ENCODE measurements at places on chromosomes 16 and 17. TPM values are rescaled to one million over a fixed set of nuclear protein-coding genes. Genes with fewer than 3 reads are reported as not detected.

Gene HEXIM2
- 5.0 TPM for total RNA-seq

Gene FHOD1
- total RNA-seq, result 134 TPM

Gene HCRT
- not detected for total RNA-seq

Gene RASL10B
- total RNA-seq, result 0.15 TPM

Gene NPIPB13
- 2.7 TPM for total RNA-seq

Gene CIITA
- 176 TPM for total RNA-seq

Gene AANAT
- total RNA-seq, result not detected

Gene ITGAX
- 330 TPM for total RNA-seq

DNA sequence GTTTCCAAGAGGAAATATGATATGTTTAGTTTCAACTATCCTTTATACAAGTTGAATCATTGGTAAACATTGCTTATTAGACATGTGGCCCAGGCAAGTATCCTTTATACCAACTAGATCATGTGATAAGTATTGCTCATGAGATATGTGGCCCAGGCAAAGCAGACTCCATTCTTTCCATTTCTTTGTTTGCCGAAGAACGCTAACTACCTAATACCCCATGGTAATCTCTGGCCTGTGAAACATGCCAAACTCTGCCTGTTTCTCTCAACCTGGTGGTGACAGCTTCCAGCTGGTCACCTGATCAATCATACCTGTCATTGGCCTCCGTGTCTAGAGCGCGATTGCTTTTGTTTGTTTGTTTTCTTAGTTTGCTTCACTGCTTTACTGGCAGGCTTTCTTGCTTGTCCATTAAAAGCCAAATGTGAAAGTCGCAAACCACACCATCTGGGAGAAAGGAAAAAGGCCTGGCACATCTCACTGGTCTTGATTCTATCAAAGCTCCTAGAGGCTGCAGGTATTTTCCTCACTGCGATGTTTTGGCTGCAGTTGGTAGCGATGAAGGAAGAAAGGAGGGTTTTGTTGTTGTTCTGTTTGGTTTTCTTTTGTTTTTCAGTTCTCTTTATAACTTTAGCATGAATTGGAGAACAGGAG, 686.2 kb downstream of the KCNJ2 start:
- no peak overlapping the region for H3K4me3 ChIP-seq
- DNase-seq, result no peak
- H3K4me1 ChIP-seq, result no peaks in the 10 kb centered on the region
- no peaks in the 10 kb centered on the region for H3K36me3 ChIP-seq
- no peak overlapping the region for H3K27ac ChIP-seq

DNA sequence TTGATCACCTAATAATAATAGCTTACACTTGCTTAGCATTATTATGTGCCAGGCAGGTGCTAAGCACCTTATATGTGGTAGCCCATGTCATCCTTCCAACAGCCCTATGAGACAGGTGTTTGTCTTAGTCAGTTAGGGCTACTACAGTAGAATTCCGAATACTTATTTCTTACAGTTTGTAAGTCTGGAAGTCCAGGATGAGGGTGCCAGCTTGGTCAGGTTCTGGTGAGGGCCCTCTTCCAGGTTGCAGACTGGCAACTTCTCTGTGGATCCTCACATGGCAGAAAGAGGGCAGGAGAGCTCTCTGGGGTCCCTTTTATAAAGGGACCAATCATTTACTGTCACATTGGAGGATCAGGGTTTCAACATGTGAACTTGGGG, 19.6 kb upstream of the MYH10 start:
- H3K4me1 ChIP-seq, result no peaks in the 10 kb centered on the region
- H3K36me3 ChIP-seq, result no peaks in the 10 kb centered on the region
- no peaks in the 10 kb centered on the region for H3K27me3 ChIP-seq
- no peak overlapping the region for H3K27ac ChIP-seq
- DNase-seq, result no peak
- H3K4me3 ChIP-seq, result no peak overlapping the region

- H3K4me3 ChIP-seq, result no peak overlapping the region
- no peak overlapping the region for H3K27ac ChIP-seq
- H3K36me3 ChIP-seq, result no peaks in the 10 kb centered on the region
- peaks cover 17% of the 10 kb centered on the region for H3K4me1 ChIP-seq
Measured at GRCh38 chr16:48462106-48462740, 77.0 kb upstream of the SIAH1 start.

DNA sequence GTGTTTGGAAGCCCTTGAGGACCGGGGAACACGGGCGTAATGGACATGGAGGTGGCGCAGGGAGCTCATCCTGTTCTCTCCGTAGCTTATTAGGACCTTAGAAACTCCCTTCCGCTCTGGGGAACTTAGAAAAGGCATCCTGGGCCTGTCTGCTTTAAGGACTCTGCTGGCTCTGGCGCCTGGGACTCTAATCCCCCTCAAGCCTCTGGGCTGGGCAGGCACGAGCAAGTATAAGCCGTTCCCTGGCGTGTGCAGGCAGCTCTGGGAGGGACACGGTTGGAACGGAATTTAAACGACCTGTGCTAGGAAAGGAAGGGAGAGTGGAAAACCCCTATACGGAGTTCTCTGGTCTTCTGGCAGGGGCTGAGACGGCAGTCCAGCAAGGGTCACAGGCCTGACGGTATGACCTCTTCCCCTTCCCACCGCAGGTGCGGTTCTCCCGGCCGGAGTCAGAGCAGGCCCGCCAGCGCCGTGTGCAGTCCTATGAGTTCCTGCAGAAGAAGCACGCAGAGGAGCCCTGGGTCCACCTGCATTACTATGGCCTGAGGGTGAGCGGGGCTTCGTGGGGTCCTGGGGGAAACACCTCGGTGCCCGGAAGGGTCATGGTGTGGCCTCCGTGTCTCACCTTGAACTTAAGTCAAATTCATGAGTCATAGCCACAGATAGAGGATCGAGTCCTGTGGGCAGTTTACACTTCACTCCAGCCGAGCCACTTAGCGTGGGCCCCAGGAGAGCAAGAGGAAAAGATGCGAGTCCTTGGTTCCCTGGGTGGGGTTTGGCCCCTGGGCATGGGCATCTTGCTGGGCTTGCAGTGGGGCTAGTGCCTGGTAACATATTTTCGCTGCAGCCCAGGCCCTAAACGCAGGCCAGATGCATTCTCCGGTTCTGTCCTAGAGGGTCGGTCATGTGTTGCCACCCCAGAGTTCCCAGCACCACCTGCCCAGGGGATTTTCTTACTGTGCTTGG, 17.7 kb downstream of the POLR3E start:
- H3K4me3 ChIP-seq, result no peak overlapping the region
- DNase-seq, result peak; percentile 21
- H3K4me1 ChIP-seq, result no peaks in the 10 kb centered on the region
- peaks cover 80% of the 10 kb centered on the region for H3K36me3 ChIP-seq
- no peaks in the 10 kb centered on the region for H3K27me3 ChIP-seq

DNA sequence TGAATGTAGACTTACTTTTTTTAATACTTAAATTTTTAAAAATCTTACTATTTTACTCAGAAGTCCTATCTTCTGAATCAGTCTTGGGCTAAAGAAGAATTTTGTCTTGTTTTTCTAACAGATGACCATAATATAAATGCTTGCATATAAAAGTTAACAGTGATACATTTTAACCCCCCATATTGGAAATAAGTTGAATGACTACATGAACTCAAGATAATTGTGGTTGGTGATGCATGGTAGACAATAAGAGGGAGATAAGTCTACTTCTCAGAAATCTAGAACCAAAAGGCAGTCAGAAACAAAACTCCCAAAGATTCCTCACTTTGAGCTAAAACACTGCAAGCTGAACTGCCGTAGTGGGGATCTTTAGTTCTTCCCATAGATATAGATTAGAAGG, 868.4 kb upstream of the SOX9 start:
- DNase-seq, result no peak
- no peak overlapping the region for H3K4me3 ChIP-seq
- H3K4me1 ChIP-seq, result no peaks in the 10 kb centered on the region
- no peaks in the 10 kb centered on the region for H3K27me3 ChIP-seq
- no peak overlapping the region for H3K27ac ChIP-seq

DNA sequence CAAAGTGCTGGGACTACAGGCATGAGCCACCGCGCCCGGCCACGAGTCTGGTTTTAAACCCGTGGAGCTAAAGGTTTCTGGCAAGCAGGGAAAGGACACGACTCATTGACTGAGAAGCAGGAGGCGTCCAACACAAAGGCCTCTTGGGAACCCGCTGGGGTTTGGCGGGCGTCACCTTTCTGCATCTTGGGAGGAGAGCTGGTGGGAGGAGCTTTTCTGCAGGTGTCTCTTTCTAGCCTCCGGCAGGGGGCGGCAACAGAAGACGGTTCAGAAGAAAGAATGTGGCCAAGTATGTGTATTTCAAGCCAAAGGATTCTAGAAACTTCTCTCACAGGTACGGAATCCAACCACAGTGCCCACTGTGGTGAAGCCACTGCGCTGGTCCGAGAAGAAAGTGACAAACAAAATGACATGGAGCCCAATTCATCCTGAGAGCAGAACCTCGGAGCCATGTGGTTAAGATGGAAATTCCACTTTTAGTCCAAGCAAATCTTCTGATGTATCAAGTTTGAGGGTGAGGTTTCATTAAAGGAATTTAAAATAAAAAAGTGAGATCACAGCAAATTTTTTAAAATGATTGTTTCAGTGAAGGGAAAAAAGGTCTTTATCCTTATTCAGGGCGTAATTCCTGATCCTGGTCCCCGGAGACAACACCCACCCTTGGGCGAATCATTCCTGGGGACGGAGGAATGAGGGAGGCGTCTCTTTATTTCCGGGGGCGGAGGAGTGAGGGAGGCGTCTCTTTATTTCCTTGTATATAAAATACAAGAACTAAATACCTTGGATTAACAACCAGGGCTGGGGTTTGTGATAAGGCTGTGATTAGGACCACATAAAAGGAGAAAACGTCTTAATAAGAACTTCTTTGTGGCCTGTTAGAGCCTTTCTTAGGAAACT, 97.6 kb downstream of the MRM3 start:
- peaks cover 33% of the 10 kb centered on the region for H3K4me1 ChIP-seq
- peak overlapping the region; percentile 64 for H3K27ac ChIP-seq
- no peaks in the 10 kb centered on the region for H3K27me3 ChIP-seq

- peak overlapping the region; percentile 75 for H3K27ac ChIP-seq
- no peak overlapping the region for H3K4me3 ChIP-seq
- peaks cover 46% of the 10 kb centered on the region for H3K4me1 ChIP-seq
- peak; percentile 88 for DNase-seq
- H3K27me3 ChIP-seq, result no peaks in the 10 kb centered on the region
Measured at GRCh38 chr17:80737106-80738019, 192.7 kb downstream of the RPTOR start.

GRCh38 chr17:63095459-63095858, 129.4 kb downstream of the TANC2 start:
- no peak overlapping the region for H3K27ac ChIP-seq
- no peak for DNase-seq
- no peaks in the 10 kb centered on the region for H3K4me1 ChIP-seq
- no peaks in the 10 kb centered on the region for H3K36me3 ChIP-seq

DNA sequence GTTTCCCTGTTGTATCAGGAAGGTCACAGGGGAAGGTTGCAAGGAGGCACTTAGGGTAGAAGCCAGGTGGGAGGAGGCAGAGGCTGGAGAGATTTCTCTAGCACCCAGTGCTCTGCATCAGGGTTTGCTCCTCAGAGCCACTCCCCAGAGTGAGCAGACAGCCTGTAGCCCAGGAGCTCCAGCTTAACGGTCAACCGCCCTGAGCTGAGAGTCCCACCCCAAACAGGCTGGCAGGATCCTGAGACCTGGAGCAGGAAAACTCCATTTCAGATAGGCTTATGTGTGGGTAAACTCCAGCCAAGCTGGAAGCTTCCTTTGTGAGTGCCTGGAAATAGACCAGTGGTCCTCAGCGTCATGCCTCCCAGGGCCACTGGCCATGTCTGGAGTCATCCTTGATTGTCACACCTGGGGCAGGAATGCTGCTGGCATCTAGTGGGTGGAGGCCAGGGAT, 37.9 kb downstream of the MPRIP start:
- peak; percentile 32 for DNase-seq
- H3K36me3 ChIP-seq, result peaks cover 44% of the 10 kb centered on the region
- peaks cover 51% of the 10 kb centered on the region for H3K4me1 ChIP-seq
- H3K27ac ChIP-seq, result no peak overlapping the region
- no peak overlapping the region for H3K4me3 ChIP-seq

DNA sequence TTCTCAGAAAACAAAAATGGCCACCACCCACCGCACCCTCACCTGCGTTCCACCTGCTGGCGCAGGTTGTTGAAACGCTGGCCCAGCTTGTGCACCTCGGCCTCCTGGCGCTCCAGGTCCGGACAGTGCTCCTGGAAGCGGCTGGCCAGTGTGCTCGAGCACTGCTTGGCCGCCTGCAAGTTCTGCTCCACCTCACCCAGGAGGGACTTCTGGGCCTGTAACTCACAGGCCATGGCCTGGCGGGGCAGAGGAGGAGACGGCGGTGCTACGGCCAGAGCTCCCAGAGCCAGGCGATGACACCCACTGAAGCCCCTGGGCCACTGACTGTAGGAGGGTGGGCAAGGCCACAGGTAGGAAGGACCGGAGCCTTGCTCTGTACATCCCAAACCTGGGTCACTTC, 43.4 kb downstream of the UBN1 start:
- H3K27ac ChIP-seq, result no peak overlapping the region
- H3K36me3 ChIP-seq, result no peaks in the 10 kb centered on the region
- H3K27me3 ChIP-seq, result no peaks in the 10 kb centered on the region
- no peak overlapping the region for H3K4me3 ChIP-seq
- peaks cover 3% of the 10 kb centered on the region for H3K4me1 ChIP-seq

- no peak overlapping the region for H3K27ac ChIP-seq
- H3K4me1 ChIP-seq, result no peaks in the 10 kb centered on the region
- H3K27me3 ChIP-seq, result no peaks in the 10 kb centered on the region
Measured at GRCh38 chr16:81410643-81411293, 33.8 kb upstream of the CMIP start.

GRCh38 chr16:89172171-89172527, 601 bp downstream of the CDH15 start:
- no peaks in the 10 kb centered on the region for H3K27me3 ChIP-seq
- no peak for DNase-seq
- no peaks in the 10 kb centered on the region for H3K36me3 ChIP-seq
- H3K4me1 ChIP-seq, result peaks cover 18% of the 10 kb centered on the region
- H3K4me3 ChIP-seq, result no peak overlapping the region
- H3K27ac ChIP-seq, result no peak overlapping the region

DNA sequence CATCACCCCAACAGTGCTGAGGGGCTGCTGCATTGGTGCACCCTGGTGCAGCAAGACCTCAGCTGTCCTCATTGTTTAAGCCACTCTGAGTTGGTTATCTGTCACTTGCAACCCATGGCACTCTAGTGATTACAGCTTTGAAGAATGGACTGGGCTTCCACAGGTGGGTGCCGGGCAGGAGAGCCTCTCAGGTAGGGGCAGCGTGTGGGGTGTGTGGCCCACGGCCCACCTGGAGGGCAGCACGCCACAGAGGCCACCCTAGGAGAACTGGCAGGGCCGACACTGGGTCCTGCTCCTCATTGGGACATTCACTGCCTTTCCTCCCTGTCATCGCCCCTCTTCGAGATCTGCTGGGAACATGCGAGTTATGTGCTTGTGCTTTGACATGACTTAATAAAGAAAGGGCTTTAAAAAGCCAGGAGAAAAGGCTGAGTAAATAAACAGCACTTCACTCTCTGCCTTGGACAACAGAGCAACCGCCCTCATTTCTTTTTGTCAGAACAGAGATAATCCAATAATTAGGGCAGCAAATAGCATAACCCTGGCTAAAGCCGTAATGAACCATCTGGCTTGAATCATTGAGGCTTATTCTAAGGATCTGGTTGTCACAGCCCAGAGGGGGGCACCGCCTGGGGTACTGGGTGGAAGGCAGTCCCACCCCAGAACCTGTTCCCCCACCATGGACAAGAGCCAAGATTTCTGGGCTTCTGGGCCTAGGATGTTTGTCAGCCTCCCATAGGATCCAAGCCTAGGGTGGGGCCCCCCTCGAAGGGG, 3.0 kb downstream of the DOC2B start:
- H3K4me1 ChIP-seq, result no peaks in the 10 kb centered on the region
- no peak overlapping the region for H3K27ac ChIP-seq
- no peaks in the 10 kb centered on the region for H3K36me3 ChIP-seq
- H3K4me3 ChIP-seq, result no peak overlapping the region
